ENCODE measurements at places on chromosomes 6 and 20.

GRCh38 chr20:39879296-39879695, 809.7 kb downstream of the MAFB start:
- no peak for DNase-seq

GRCh38 chr6:170435766-170436165, 117.3 kb downstream of the PSMB1 start:
- no peak for DNase-seq

GRCh38 chr6:117477988-117478852, 4.3 kb upstream of the DCBLD1 start:
- no peak for DNase-seq

- DNase-seq = no peak
Measured at GRCh38 chr6:170444056-170444591, 109.0 kb downstream of the PSMB1 start.

GRCh38 chr6:166494101-166494441, 92.4 kb downstream of the RAMACL start:
- no peak for DNase-seq

GRCh38 chr20:49859011-49859410, 46.4 kb downstream of the SLC9A8 start:
- DNase-seq = no peak
